Suppressor macrophage treated with lipopolysaccharide for 4 hours (primary cell): ENCODE measurements at places on chromosomes 3 and 15.
A peak's percentile ranks its signal among the peaks of the same experiment; 100 is the strongest.

- DNase-seq: no peak
These were observed 89.6 kb upstream of the VEPH1 start for GRCh38 chr3:157592769-157593168.

DNA sequence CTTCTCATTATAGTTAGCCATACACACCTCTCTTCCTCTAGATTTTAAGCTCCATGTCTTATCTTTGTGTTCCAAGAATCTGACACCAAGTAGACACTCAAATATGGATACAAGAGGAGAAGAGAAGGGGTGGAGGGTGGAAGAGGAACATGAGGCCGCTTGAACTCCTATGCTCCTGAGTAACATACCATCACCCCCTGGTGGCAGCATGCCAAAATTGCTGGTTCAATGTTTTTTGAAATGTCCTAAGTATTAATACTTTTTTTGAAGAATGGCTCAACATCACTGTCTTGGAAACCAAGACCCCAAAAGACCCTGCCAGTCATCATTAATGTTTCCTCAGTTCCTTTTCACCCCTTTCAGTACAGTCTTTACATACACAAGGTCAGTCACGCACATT, 71.8 kb upstream of the HACD2 start:
- no peak for DNase-seq

DNA sequence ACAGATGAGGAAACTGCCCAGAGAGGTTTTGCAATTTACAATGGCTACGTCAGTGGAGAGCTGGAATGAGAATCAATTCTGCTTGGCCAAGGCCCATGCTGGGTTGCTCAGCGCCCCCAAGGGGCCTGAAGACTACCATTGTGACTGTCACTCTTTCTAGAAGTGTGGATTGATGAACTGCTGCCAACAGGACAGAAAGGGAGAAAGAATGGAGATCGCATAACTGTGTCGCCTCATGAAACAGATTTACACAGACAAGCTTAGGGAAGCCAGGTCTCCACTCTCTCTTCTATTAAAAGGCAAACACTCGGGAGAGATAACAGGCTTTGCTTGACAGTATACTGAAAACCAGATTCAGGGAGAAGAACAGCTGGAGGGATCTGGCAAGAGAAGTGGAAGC, 160.0 kb downstream of the STT3B start:
- peak; percentile 33 for DNase-seq

- DNase-seq: peak; percentile 46
These were observed 338.3 kb upstream of the ZNF385D start for GRCh38 chr3:22089284-22089683.

- DNase-seq: no peak
These were observed 126.4 kb downstream of the RPLP1 start for GRCh38 chr15:69578787-69579583.

DNA sequence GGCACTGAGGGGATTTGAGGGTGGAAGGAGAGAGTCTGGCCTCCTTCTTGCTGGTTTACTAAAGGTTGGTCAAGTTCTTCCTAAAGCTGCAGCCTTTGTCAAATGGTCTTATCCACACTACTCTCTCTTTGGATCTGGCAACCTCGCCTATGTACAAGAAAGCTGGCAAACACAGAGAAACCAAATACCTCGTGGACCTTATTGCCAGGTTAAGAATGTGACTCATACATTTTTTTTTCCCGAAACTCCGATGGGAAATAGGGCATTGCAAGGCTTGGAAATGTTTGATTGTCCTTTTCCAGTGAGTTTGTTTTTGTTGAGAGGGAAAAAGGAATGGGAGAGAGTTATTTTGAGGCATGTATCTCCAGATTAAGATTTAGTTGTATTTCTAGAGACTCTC, 13.9 kb downstream of the EOMES start:
- no peak for DNase-seq

- DNase-seq: no peak
These were observed 6.0 kb downstream of the FAM43A start for GRCh38 chr3:194691481-194692283.

GRCh38 chr3:30107531-30107930, 498.9 kb upstream of the TGFBR2 start:
- DNase-seq: no peak

DNA sequence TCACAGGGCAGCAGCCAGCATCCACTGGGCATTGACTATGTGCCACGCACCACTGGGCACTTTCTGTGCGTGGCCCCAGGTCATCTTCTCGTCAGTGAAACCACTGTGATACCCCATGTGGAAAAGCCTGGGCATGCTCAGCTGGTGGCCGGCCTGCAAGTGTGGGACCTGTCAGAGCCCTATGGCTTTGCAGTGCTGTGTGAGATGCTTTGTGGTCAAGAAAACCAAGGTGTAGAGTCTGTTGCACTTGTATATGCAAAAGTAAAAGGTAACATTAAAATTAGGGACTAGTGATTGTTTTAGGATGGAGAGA, 69.5 kb downstream of the PGPEP1L start:
- no peak for DNase-seq

DNA sequence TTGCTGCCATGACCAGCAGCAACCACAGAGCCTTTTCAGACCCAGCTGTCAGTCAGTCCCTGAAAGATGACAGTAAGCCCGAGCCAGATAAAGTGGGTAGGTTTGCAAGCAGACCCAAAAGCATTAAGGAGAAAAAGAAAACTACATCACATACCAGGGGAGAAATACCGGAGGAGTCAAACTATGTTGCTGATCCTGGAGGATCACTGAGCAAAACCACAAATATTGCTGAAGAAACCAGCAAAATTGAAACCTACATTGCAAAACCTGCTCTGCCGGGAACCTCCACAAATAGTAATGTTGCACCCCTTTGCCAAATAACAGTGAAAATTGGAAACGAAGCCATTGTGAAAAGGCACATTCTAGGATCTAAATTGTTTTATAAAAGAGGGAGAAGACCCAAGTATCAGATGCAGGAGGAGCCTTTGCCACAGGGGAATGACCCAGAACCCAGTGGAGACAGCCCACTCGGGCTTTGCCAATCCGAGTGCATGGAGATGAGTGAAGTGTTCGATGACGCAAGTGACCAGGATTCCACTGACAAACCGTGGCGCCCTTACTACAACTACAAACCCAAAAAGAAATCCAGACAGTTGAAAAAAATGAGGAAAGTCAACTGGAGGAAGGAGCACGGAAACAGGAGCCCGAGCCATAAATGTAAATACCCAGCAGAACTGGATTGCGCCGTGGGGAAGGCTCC, 42.1 kb upstream of the RASA2 start:
- no peak for DNase-seq

DNA sequence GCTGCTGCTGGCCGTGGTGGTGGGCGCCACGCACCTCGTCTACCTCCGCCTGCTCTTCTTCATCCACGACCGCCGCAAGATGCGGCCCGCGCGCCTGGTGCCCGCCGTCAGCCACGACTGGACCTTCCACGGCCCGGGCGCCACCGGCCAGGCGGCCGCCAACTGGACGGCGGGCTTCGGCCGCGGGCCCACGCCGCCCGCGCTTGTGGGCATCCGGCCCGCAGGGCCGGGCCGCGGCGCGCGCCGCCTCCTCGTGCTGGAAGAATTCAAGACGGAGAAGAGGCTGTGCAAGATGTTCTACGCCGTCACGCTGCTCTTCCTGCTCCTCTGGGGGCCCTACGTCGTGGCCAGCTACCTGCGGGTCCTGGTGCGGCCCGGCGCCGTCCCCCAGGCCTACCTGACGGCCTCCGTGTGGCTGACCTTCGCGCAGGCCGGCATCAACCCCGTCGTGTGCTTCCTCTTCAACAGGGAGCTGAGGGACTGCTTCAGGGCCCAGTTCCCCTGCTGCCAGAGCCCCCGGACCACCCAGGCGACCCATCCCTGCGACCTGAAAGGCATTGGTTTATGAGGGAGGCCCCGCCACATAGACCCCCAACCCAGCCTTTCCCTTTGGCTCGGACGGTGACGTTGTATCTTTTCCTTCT, 1.1 kb downstream of the GPR27 start:
- no peak for DNase-seq

DNA sequence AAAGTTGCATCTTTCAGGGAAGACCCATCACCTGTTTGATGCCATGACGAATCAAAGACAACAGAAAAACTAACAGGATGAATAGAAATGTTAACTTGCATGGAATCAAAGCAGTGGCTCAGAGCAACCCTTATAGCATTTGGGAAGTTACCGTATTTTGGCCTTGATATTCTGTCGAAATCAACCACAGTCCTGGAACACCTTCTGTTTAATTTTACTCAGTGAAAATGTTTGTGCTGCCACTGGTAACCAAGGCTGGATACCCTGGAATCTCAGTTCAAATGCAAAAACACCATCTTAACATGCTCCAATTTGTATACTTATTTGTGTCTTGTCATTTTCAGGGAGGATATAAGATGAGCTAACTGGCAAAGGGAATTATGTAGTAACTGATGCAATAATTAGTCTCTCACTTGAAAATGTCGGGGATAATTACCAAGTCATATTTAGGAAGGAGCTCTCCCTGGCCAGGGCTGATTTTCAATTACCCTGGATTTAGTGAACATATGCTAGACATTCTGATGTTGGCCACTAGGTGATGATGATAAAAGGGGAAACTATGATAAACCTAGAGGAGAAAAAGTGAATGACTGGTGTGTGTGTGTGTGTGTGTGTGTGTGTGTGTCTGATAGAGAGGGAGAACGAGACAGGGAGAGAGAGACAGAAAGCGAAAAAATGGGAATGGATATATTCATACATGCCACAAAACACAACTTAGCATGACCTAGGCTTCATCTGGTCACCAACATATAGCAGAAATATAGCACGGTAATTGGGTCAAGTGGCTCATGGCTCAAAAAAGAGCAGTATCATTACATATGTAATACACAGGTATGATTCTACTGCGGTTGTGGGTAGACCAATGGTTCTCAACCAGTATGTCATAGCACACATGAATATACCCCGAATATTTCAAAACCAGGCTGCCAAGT, 19.0 kb upstream of the PRICKLE2 start:
- no peak for DNase-seq

- DNase-seq: no peak
These were observed 2.3 kb downstream of the MINDY4B start for GRCh38 chr3:150902988-150903387.

DNA sequence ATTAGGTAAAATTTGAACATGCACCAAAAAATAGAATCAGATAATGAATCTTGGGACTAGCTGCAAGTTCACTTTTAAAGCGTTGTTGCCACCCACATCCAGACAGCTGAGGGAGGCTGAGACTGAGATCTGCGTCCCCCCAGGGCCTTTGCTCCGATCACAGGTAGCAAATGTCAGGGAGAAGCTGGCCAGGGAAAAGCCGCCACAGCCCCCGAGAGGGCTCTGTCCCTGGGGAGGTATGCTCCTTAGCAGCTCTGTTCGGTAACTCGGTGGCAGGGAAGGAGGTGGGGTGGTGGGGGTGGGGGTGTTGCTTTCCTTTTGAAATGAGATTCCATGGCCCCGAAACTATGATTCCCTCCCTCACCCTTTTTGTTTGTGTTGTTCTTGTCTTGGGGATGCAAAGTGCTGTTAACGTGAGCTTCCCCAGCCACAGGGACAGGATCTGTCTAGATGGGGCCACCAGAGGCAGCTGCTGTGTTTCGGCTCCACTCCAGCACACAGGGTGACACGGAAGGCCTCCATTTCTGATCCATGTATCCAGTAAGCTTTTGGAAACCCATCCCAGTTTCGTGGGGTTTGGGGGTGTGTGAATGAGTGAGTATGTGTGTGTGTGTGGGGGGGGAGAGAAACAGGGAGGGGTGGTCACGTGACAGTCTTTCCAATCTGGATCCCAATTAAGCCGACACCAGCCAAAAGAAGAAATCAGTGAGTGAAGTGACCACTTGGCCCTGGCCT, 1.1 kb upstream of the MINAR1 start:
- DNase-seq: no peak

DNA sequence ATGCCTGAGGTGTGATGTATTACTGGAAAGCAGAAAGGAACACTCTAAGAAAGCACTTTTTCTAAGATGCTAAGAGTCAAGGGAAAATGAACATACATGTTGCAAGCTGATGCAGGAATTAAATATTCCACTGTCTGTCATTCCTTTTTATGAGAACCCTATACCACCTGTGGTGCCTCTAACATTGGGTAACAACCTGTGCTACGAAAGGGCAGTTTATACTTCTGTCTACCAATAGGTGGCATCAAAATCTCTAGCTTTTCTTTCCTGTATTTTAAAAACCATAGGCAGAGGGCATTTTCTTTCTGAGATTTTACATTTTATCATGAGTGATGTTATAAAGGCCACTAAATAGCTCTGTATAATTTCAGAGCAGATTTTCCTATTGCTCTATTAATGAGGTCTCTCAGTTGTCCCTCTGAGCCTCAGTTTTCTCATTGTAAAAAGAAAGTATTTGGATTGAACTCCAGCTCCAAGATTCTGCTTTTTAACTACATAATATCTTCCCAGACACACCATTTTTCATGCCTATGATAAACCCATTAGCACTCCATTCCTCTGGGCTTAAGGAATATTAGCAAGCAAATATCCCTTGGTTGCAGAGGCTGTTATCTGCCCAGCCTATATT, 3.5 kb upstream of the CPNE4 start:
- peak; percentile 5 for DNase-seq

DNA sequence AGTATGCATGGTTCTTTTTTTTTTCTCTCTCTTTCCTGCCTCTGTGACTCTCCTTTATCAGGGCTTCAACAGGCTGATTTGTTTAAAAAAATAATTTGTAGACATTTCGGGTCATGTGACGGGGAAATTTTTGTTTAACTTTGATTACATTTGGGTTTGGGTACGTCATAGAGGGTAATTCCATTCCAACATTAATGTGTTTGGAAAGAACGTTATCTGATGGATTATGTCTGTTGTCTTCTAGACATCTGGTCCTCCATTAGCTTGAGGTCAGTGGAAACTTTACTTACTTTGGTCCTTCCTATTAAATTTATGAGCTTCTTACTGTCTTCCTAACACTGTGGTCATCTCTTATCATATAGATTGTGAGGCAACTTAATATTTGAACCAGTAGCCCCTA, 80.9 kb downstream of the STT3B start:
- no peak for DNase-seq

- no peak for DNase-seq
These were observed 2.1 kb upstream of the RYK start for GRCh38 chr3:134252766-134253165.

GRCh38 chr3:133994166-133994890, 35.4 kb downstream of the SLCO2A1 start:
- DNase-seq: no peak

GRCh38 chr15:33932734-33933133, 35.6 kb upstream of the CHRM5 start:
- no peak for DNase-seq

DNA sequence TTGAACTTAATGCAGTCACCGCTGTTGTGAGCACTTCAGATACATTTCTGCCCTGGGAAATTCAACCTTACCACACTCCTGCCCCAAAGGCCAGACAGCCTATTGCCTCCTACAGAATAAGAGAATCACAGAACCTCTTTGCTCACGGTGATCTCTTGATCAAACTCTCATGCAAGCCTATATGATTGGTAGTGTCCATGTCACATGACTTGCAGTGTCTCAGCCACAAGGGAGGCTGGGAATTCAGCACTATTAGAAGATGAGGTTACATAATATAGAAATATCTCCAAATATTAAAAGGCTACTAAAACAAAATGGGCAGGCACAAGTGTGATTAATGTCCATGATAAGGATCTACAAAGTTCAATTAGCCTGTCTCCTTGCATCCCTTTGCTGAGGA, 3.8 kb upstream of the PCOLCE2 start:
- no peak for DNase-seq
